ENCODE measurements at places on chromosomes 12 and 14.

GRCh38 chr12:62146318-62146717 is 113.9 kb upstream of the USP15 start:
- DNase-seq: no peak

- DNase-seq: no peak
Measured at GRCh38 chr12:2319737-2320506, 267.1 kb downstream of the CACNA1C start.

- DNase-seq: peak; percentile 91
Measured at GRCh38 chr14:76918256-76918781, 92.1 kb downstream of the LRRC74A start.

DNA sequence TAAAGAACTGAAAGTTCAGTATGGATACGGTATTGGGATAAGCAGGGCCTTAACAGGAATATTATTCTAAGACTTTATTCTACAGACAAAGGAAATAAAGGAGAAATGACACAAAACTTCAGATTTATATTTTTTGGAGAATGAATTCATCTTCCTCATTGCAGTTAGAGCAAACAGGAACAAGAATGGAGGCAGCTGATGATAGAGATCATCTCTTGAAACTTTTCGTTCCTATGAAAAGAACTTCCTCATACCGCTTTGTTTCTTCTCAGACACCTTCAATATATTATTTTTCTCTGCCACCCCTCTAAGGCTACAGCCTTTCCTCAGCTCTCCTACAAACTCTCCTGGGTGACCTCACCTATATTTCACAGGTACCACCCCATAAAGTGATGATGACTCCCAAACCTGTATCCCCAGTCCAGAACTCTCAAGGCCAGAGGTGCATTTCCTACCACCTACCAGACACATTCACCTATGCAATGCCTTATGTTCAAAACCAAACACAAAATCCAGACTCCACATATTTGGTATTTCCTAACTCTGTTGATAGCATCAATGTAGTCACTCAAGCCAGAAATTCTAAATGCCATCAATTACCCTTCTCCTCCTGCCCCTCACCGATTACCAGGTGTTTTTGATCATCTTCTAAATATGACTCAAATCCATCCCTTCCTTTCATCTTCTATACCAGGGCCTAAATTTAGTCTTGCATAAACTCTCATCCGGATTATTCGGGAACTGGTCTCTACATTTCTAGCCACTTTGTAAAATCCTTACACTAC is 7.4 kb downstream of the MAP4K5 start:
- DNase-seq: no peak

GRCh38 chr14:54669721-54670561 is 103.0 kb downstream of the SAMD4A start:
- no peak for DNase-seq

DNA sequence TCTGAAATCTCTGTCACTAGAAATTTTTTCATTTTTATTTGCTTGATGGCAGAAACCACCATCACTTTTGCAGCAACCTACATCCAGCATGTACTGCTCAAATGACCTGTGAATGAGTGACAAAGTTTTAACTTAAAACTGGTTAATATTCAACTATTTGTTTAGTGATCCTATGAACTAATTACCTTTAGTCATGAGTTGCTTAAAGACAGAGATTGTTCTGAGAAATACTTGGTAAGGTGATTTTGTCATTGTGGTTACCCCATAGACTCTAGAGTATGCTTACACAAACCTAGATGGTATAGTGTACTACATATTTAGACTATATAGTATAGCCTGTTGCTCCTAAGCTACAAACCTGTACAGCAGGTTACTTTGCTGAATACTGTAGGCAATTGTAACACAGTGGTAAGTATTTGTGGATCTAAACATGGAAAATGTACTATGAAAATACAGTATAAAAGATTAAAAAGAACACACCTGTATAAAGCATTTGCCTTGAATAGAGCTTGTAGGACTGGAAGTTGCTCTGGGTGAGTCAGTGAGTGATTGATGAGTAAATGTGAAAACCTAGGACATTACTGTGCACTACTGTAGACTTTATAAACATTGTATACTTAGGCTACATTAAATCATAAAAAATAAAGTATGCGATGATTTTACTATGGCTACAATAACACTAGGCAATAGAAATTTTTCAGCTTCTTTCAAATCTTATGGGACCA is 256.6 kb upstream of the PPFIA2 start:
- DNase-seq: no peak

DNA sequence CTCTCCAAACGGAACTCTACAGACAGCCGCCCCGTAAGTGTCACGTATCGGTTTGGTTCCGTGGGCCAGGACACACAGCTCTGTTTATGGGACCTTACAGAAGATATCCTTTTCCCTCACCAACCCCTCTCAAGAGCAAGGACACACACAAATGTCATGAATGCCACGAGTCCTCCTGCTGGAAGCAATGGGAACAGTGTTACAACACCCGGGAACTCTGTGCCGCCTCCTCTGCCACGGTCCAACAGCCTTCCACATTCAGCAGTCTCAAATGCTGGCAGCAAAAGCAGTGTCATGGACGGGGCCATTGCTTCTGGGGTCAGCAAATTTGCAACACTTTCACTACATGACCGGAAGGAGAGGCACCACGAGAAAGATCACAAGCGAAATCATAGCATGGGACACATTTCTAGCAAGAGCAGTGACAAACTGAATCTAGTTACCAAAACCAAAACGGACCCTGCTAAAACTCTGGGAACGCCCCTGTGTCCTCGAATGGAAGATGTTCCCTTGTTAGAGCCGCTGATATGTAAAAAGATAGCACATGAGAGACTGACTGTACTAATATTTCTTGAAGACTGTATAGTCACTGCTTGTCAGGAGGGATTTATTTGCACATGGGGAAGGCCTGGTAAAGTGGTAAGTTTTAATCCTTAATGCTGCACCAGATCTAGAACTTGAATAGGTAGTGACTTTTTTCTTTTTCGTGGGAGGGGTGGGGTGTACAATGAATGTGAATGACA is 69.7 kb downstream of the WDR20 start:
- DNase-seq: no peak

All from NCI-H345 (cell line).